ENCODE measurements at places on chromosomes 2 and 18.

DNA sequence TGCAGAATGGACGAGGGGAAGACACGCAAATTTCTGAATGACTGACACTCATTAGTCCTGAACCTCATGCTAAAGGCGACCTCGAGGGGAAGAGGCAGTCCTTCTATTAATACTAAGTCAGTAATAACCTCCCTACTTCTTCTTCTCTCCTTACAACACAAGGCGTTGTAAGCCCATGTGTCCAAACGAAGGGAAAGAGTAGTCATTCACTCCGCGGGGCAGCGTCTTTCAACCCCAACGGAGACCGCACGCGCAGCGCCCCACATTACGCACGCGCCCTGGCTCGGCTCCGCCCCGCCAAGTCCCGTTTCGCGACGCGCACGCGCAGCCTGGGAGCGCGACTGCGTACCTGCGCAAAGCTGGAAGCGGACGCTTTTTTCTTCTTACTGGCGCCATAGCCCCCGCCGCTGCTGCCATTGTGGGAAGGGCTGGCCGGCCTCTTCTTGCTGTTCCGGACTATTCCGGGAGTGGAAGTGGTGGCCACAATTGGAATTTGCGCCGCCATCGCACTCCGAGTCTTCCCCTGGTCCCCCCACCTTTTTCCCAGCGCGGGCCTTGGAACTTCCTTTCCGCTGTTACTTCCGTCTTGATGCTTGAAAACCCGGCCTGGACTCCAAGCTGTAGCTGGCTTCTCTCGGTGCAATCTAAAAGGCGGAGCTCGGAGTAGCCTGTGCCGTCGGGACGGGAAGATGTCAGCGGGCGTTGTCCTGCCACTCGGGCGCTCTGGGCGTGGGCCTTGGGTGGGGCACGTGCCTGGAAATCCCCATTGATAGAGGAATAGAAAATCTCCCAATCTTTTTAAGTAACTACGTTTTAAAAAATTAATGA lies at the start of gene INO80C:
INO80C (minus strand) TSS at position 591 of the 828 bp plus-strand sequence; CDS start at position 505, 86 bp downstream.
- peak within 1 kb of the TSS; percentile 100 for H3K27ac ChIP-seq
- H3K4me3 ChIP-seq, result peak within 1 kb of the TSS; percentile 99
- no peaks in the 10 kb centered on the region for H3K27me3 ChIP-seq

DNA sequence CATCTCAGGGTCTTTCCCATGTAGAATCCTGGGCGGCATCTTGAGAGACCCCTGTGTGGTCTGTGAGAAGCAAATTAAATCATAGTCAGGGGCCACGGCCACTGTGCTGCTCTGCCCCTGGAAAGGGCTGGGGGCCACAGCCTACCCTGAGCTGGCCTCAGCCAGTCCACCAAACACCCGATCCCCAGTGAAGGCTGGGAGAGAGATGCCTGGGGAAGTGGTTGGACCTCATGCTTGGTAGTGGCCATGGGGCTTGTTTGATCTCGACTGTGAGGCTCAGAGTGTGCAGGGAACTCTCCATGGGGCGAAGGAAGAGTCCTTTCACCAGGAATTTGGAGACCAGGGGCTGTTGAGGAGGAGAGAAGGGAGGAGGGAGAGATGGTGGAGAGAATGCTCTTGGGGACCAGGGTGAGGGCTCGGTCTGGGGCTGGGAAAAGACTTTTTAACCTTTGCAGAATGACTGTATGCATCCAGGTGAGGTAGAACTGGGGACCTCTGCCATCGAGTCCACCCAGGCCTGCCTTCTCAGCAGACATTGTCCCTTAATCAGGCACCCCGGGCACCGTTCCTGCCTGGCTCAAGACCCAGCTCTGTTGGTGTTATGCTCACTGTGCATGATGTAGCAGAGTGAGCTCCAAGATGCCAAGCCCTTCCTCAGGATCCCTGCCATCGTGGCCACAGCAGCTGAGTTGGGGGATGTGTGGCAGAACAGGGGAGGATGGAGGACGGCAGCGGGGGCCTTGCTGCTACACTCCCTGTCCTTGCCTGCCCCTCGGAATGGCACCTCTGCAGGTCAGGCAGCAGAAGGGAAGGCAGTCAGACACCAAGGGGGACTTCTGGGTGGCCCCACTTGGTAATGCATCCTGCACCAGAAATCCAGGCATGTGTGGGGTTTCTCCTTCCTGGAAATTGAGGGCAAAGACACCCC lies 249.9 kb downstream of the DYSF start:
- no peaks in the 10 kb centered on the region for H3K27me3 ChIP-seq
- no peak overlapping the region for H3K4me3 ChIP-seq
- no peak for DNase-seq
- H3K36me3 ChIP-seq, result no peaks in the 10 kb centered on the region

DNA sequence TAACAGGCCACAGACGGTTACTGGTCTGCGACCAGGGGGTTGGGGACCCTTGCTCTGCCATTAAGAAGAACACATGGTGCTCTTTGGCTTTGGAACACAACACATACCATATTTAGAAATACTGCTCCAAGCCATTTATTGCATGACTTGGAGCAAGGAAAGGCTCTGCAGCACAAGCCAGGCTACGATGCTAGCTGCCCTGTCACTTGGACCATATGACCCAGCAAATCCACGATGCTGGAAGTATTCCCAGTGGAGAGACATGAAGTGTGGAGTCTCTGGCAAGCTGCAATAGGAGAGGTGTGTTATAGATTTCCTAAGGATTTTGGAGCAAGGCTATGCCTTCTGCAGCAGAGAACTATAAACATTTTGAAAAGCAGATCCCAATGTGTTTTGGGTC lies 171.2 kb downstream of the HAUS1 start:
- DNase-seq, result no peak
- H3K4me1 ChIP-seq, result peaks cover 23% of the 10 kb centered on the region
- no peak overlapping the region for H3K4me3 ChIP-seq
- H3K36me3 ChIP-seq, result no peaks in the 10 kb centered on the region
- H3K27me3 ChIP-seq, result no peaks in the 10 kb centered on the region

GRCh38 chr18:32607816-32608215 lies 137.1 kb upstream of the GAREM1 start:
- H3K36me3 ChIP-seq, result no peaks in the 10 kb centered on the region
- H3K27me3 ChIP-seq, result peaks cover 8% of the 10 kb centered on the region
- no peak overlapping the region for H3K27ac ChIP-seq

DNA sequence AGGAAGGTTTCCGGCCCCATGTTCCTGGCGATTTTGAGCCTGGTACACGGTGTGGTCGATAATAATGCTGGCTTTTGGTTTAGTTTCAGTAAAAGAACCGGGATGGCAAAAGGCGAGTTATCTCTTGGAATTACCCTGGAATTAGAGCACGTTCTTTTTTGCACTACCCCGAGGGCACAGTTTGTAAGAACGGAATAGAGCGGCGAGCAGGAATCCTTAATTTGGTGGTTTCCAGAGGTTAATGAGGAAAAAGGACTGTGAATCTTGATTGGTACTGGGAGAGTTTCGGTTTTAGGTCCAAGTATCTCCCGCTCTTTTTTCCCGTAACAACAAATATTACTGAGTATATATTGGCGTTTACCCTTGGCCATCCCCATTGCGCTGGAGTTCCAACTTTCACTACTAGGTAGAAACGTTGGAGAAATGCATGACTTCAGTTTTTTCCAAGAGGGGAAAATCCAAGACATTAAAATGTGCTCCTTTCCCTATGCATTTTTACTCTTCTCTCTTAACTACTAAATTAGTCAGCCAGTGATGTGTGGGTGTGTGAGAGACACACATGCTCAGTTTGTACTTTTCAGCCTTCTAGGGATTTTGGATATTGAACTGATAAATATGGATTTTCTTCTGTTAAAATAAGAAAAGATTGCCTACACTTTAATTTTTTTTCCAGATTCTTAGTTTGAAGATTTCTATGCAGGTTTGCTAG lies 160.8 kb downstream of the AGPS start:
- H3K36me3 ChIP-seq, result peaks cover 7% of the 10 kb centered on the region
- peak overlapping the region; percentile 97 for H3K4me3 ChIP-seq

DNA sequence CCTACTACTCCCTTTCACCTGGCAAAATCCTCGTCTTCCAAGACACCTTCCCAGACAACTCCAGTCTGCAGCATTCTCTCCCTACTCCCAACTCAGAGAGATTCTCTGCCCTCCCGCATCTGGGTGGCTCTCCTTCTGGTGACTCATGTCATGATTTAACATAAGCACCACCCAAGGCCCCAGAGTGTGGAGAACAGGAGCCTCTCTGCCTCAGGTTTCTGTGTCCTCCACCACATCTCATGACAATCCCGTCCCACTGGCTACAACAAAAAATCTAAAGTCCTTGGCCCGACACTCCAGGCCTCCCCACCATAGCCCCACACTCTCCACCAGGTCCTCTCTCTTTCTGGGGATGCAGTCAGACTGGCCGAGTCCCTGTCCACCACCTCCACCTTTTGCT lies 197.1 kb downstream of the BCL11A start:
- peaks cover 28% of the 10 kb centered on the region for H3K4me1 ChIP-seq
- H3K4me3 ChIP-seq, result no peak overlapping the region
- no peaks in the 10 kb centered on the region for H3K27me3 ChIP-seq
- no peaks in the 10 kb centered on the region for H3K36me3 ChIP-seq

DNA sequence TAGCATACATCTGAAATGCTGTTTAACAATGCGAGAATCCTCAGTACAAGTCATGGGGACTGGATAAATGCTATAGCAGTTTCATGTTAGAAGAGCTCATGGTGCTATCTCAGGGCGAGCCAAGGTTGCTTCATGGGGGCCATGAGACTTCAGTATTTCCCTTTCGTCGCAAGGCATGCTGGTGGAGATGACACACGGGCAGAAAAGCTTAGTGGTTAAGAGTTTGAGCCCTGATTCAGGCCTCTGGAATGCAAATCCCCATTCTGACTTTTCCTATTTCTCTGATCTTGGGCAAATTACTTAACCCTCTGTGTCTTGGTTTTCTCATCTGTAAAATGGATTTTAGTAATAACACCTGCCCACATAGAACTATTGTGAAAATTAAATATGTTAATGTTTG lies 57.4 kb upstream of the EPHA4 start:
- no peak overlapping the region for H3K4me3 ChIP-seq
- H3K36me3 ChIP-seq, result no peaks in the 10 kb centered on the region
- H3K27ac ChIP-seq, result no peak overlapping the region
- no peak for DNase-seq
- H3K4me1 ChIP-seq, result no peaks in the 10 kb centered on the region
- H3K27me3 ChIP-seq, result no peaks in the 10 kb centered on the region

- no peak for DNase-seq
- H3K27ac ChIP-seq, result peak overlapping the region; percentile 84
- H3K36me3 ChIP-seq, result peaks cover 3% of the 10 kb centered on the region
- H3K4me3 ChIP-seq, result no peak overlapping the region
- H3K27me3 ChIP-seq, result no peaks in the 10 kb centered on the region
Observed at GRCh38 chr2:9895669-9896590, 52.7 kb downstream of the TAF1B start.

DNA sequence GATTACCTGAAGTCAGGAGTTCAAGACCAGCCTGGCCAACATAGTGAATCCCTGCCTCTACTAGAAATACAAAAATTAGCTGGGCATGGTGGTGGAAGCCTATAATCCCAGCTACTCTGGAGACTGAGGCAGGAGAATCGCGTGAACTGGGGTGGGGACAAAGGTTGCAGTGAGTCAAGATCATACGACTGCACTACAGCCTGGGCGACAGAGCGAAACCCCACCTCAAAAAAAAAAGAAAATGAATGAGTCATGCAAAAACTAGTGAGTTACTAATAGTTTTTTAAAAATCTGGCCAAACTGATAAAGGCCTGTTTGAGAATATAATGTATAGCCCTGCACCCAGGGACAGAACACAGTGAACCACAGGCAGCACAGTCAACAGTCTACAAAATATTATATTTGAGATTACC lies 17.5 kb downstream of the AFG3L2 start:
- H3K27ac ChIP-seq, result no peak overlapping the region
- no peak for DNase-seq
- H3K4me1 ChIP-seq, result peaks cover 3% of the 10 kb centered on the region

DNA sequence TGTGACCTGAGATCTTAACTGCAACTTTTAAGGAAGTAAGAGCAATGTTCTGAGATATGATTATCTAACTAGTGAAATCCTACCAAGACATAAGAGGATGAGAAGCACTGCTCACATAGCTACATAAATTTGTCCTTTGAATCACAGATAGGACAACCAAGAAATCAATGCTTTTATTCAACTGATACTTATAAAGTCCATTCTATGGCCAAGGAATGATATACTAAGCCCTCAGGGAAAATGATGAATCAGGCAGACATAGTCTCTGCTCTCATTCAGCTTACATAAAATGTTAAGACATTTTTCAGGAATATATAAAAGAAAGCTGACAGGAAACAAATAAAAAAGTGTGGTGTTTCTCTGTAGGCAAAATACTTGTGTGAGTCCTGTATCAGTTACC lies 39.1 kb downstream of the PGAP1 start:
- H3K36me3 ChIP-seq, result peaks cover 40% of the 10 kb centered on the region
- no peaks in the 10 kb centered on the region for H3K27me3 ChIP-seq
- H3K27ac ChIP-seq, result no peak overlapping the region

GRCh38 chr18:14945984-14946383 lies 198.0 kb downstream of the ANKRD30B start:
- H3K27me3 ChIP-seq, result no peaks in the 10 kb centered on the region
- DNase-seq, result no peak
- H3K27ac ChIP-seq, result no peak overlapping the region
- H3K4me3 ChIP-seq, result no peak overlapping the region
- H3K4me1 ChIP-seq, result no peaks in the 10 kb centered on the region

All from mesothelial cell of epicardium (in vitro differentiated cells).